ENCODE measurements at places on chromosomes 3 and 15. TPM values are rescaled to one million over a fixed set of nuclear protein-coding genes. Genes with fewer than 3 reads are reported as not detected.

The PLAAT1 gene
- total RNA-seq, result 2.2 TPM

- H3K4me3 ChIP-seq, result no peak overlapping the region
- no peak for DNase-seq
- no peaks in the 10 kb centered on the region for H3K4me1 ChIP-seq
Observed at GRCh38 chr15:73239564-73240215, 129.1 kb downstream of the HCN4 start.

The ZBTB38 gene
- total RNA-seq, result 27.0 TPM

DNA sequence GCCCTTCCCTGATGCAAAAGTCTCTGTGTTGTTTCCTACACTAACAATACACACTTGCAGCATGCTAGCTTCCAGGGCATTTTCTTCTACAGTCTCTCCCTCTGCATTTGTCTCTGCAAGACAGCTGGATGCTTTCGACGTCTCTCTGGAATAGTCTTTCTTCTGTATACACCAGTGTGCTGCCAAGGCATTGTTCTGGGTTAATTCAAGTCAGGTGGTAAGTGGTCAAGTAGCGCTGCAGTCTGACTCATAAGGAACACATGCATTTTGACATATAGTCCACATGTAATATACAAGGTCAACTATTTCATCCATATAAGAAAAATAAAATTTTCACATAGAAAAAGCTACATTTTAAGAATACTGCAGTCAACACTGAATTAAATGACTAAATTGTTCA is 92.7 kb downstream of the MYLK start:
- no peaks in the 10 kb centered on the region for H3K36me3 ChIP-seq
- H3K27ac ChIP-seq, result no peak overlapping the region
- no peak for DNase-seq
- H3K27me3 ChIP-seq, result peaks cover 22% of the 10 kb centered on the region
- peaks cover 15% of the 10 kb centered on the region for H3K4me1 ChIP-seq

DNA sequence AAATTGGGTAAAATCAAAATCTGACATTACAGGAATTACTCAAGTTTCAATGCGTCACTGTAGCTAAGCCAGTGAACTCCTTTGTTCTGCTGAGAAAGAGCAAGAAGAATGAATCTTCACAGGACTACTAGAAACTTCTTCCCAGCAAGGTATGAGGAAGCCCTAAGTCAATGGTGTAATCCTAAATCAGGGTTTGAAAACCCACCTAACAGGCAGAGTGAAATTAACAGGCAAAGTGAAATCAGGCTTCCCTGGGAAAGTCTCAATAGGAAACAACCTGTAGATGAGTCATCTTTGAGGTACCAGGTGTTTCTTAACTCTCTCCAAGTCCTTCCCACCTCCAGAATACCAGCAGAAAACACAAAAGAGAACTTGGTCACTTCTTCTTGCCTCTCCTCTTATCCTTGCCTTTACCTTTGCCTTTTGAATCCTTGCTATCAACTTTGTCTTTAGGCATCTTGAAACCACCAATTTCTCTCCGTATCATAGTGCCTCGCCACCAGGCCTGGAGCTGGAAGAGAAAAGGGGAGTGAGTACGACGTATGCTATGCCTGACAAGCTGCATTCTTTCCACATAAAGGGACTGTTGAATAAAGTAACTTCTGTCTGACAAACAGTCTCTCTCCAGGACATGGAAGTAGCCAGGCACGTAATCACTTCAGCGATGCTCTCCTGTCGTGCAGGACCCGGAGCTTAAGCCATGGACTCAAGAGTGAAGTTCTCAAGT is 60.6 kb upstream of the RPL35A start:
- H3K27me3 ChIP-seq, result no peaks in the 10 kb centered on the region
- H3K4me3 ChIP-seq, result no peak overlapping the region
- no peak for DNase-seq
- H3K36me3 ChIP-seq, result peaks cover 7% of the 10 kb centered on the region
- no peaks in the 10 kb centered on the region for H3K4me1 ChIP-seq
- peak overlapping the region; percentile 0 for H3K27ac ChIP-seq

GRCh38 chr15:52042051-52042851 is 23.2 kb downstream of the MAPK6 start:
- H3K4me3 ChIP-seq, result no peak overlapping the region
- DNase-seq, result no peak
- no peak overlapping the region for H3K27ac ChIP-seq
- H3K36me3 ChIP-seq, result peaks cover 4% of the 10 kb centered on the region
- no peaks in the 10 kb centered on the region for H3K27me3 ChIP-seq

The ZIC4 gene
- not detected for total RNA-seq

- no peaks in the 10 kb centered on the region for H3K27me3 ChIP-seq
- H3K4me1 ChIP-seq, result peaks cover 8% of the 10 kb centered on the region
- H3K4me3 ChIP-seq, result no peak overlapping the region
- no peak for DNase-seq
Observed at GRCh38 chr3:101996832-101997231, 147.5 kb downstream of the NFKBIZ start.

DNA sequence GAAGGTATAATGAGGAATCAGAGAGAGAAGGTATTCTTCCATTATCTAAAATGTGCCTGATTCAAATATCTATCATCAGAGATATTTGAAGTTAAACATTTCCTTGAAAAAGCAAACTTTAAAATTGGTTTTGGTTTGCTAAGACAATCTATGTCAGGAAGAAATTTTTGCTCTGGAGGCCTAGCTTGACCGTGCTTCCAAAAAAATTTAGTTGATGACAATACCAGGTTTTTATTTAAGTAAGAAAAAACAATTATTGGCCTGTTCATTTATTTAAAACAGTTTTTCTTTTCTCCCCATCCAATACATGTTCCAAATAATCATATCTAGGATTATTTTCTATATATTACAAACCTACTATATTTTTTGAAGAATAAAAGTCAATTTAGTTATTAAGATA is 75.3 kb downstream of the OTOL1 start:
- H3K4me3 ChIP-seq, result no peak overlapping the region
- H3K27ac ChIP-seq, result no peak overlapping the region
- DNase-seq, result no peak
- H3K36me3 ChIP-seq, result no peaks in the 10 kb centered on the region

DNA sequence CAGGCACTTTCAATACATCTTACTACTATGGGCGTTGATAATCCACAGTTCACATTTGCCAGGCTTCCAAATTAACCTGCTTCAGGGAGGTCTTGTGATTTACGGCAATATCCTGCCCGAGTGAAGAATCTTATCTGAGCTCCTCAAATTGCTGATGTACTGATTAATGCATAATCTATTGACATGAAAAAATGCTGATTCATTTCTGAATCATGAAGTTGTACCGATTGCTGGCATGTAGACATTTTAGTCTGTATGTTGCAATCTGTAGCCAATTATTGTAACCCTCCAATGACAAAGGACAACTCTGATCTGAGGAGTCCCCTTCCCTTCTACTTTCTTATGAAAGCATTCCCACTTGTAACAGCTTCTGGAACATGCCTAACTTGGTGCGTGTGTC is 97.2 kb downstream of the SEC22A start:
- DNase-seq, result no peak
- peaks cover 17% of the 10 kb centered on the region for H3K36me3 ChIP-seq
- H3K4me1 ChIP-seq, result no peaks in the 10 kb centered on the region
- H3K4me3 ChIP-seq, result no peak overlapping the region
- H3K27ac ChIP-seq, result peak overlapping the region; percentile 10

The RNU5B-1 gene
- total RNA-seq, result 48.7 TPM

The ROBO2 gene
- 83.8 TPM for total RNA-seq

The SCG3 gene
- total RNA-seq, result 6.4 TPM

The LDHAL6B gene
- not detected for total RNA-seq

- H3K4me1 ChIP-seq, result no peaks in the 10 kb centered on the region
- H3K27me3 ChIP-seq, result peaks cover 48% of the 10 kb centered on the region
- no peak overlapping the region for H3K4me3 ChIP-seq
- no peak for DNase-seq
- no peaks in the 10 kb centered on the region for H3K36me3 ChIP-seq
- H3K27ac ChIP-seq, result no peak overlapping the region
Observed at GRCh38 chr15:77825546-77825945, 192.8 kb upstream of the LINGO1 start.

- no peak for DNase-seq
- H3K4me3 ChIP-seq, result peak overlapping the region; percentile 77
- H3K36me3 ChIP-seq, result peaks cover 5% of the 10 kb centered on the region
- H3K4me1 ChIP-seq, result peaks cover 5% of the 10 kb centered on the region
Observed at GRCh38 chr15:94845390-94845716, 614.0 kb downstream of the MCTP2 start.

The FSD2 gene
- total RNA-seq, result not detected

The GORASP1 gene
- total RNA-seq, result 64.3 TPM

DNA sequence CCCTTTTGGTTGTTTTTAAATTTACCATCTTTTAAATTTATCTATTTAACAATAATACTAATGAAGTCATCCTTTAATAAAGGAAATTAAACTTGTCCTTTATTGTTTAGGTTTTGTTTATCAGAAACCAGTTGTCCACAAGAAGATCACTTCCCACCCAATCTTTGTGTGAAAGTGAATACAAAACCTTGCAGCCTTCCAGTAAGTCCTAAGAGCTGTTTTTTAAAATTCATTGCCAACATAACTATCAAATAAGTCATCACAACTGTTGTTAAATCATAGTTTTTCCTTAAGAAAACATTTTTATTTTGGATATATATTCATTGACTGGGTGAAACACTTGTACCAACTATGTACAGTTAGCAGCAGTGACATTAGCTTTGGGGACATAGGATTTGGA is 59.4 kb downstream of the CALML4 start:
- peaks cover 14% of the 10 kb centered on the region for H3K4me1 ChIP-seq
- H3K27me3 ChIP-seq, result no peaks in the 10 kb centered on the region
- peaks cover 13% of the 10 kb centered on the region for H3K36me3 ChIP-seq
- peak overlapping the region; percentile 2 for H3K27ac ChIP-seq

GRCh38 chr3:111571907-111572460 is 23.2 kb downstream of the ZBED2 start:
- DNase-seq, result no peak
- H3K4me3 ChIP-seq, result no peak overlapping the region
- H3K27me3 ChIP-seq, result no peaks in the 10 kb centered on the region
- H3K4me1 ChIP-seq, result peaks cover 7% of the 10 kb centered on the region
- H3K27ac ChIP-seq, result no peak overlapping the region
- H3K36me3 ChIP-seq, result no peaks in the 10 kb centered on the region

DNA sequence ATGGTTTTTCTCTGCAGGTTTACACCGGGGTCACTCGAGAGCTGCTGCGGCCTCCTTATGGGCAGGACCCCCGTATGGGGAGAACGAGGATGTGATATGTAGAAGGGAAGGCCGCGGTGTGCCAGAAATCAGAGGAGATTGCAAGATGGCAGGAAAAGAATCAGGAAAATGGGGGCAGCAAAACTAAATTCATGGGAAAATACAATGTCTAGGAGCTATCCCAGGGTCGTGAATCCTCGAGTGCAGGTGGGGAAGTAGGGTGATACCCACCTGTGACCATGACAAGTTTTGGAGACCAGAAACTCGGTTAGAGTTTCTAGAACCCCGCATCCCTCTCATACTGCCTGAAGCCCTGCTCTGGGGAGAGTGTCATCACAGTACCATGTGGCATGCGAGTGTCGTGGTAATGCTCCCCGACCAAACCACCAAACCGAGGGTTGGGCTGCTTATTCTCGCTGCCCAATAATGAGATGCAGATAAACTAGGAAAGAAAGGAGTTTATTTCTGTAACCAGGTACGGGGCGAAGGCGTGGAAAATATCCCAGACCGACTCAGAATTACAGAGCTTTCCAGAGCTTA is 781 bp downstream of the TRNT1 start:
- no peak for DNase-seq
- H3K27me3 ChIP-seq, result no peaks in the 10 kb centered on the region
- H3K36me3 ChIP-seq, result peaks cover 11% of the 10 kb centered on the region
- peaks cover 14% of the 10 kb centered on the region for H3K4me1 ChIP-seq

The PAQR9 gene
- 2.5 TPM for total RNA-seq

- H3K27me3 ChIP-seq, result peaks cover 8% of the 10 kb centered on the region
- H3K27ac ChIP-seq, result no peak overlapping the region
- peaks cover 13% of the 10 kb centered on the region for H3K4me1 ChIP-seq
- no peaks in the 10 kb centered on the region for H3K36me3 ChIP-seq
- no peak overlapping the region for H3K4me3 ChIP-seq
Observed at GRCh38 chr3:123476967-123477750, 28.3 kb upstream of the ADCY5 start.

DNA sequence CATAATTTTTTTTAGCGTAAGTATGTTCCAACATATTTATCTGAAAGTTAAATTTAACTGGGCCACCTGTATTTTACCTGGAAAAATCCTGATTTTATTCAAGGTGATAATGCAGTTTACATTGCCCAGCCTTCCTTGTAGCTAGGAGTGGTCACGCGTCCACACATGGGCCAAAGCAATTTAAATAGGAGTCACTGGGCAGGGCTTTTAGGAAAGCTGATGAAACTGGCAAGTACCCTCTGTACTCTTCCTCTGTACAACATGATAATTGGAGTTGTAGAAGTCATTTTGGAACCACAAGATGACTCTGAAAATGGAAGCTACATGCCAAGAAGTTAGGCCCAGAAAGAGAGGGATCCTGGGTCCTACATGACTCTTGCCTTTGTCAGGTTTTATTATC is 9.5 kb downstream of the BTD start:
- peaks cover 31% of the 10 kb centered on the region for H3K4me1 ChIP-seq
- H3K27me3 ChIP-seq, result no peaks in the 10 kb centered on the region
- no peak overlapping the region for H3K27ac ChIP-seq
- H3K4me3 ChIP-seq, result no peak overlapping the region
- H3K36me3 ChIP-seq, result peaks cover 4% of the 10 kb centered on the region

The SLC6A1 gene
- total RNA-seq, result not detected

DNA sequence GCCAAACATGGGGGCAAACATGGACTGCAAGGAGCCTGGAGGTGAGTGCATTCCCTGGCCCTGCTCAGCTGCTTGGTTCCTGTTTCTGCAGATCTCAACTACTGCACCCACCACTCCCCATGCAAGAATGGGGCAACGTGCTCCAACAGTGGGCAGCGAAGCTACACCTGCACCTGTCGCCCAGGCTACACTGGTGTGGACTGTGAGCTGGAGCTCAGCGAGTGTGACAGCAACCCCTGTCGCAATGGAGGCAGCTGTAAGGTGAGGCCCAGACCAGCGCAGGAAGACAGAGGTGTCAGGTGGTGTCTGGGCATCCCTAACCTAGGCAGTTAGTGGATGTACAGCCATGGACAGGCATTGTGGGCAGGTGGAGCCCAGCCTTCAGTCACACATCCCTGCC is 5.3 kb downstream of the DLL4 start:
- H3K27ac ChIP-seq, result no peak overlapping the region
- H3K4me1 ChIP-seq, result peaks cover 46% of the 10 kb centered on the region
- H3K4me3 ChIP-seq, result no peak overlapping the region
- no peak for DNase-seq
- no peaks in the 10 kb centered on the region for H3K36me3 ChIP-seq

DNA sequence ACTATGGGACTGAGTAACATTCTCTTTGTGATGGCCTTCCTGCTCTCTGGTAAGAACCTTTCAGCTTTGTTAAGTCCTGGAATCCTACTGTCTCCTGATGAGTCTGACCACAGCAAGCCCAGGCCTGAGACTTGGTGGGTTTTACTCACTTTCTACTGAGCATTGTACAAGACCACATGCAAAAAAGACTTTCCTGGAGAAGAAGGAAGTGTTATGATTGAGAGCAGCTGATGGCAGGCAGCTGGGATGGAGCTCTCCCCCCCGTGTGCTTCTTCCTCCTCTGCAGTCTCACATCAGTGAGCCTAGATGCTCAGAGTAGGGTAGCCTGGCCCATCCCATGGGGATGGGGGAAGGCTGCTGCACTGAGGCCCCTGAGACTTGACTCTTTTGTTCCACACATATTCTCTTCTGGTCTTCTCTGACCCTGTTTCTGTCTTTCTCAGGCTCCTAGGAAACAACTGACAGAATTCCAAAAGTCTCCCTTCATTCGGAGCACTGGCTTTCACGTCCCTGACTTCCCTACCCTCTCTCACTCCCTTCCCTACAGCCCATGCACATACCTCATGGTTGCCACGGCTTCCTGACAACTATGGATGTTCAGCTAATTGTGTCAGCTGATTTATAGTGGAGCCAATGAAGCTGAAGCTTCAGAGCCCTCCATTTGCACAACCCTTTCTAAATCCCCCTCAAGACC is 36.6 kb downstream of the CD86 start:
- DNase-seq, result no peak
- H3K4me1 ChIP-seq, result no peaks in the 10 kb centered on the region
- H3K4me3 ChIP-seq, result no peak overlapping the region
- H3K27me3 ChIP-seq, result peaks cover 19% of the 10 kb centered on the region
- H3K36me3 ChIP-seq, result no peaks in the 10 kb centered on the region

The TRIM42 gene
- total RNA-seq, result not detected

All from progenitor cell of endocrine pancreas (in vitro differentiated cells).